ENCODE measurements at places on chromosomes 3 and 15.

GRCh38 chr15:59918994-59919951, 84.8 kb upstream of the FOXB1 start:
- H3K36me3 ChIP-seq: no peaks in the 10 kb centered on the region
- no peak for DNase-seq
- H3K27ac ChIP-seq: no peak overlapping the region
- H3K4me1 ChIP-seq: no peaks in the 10 kb centered on the region
- no peak overlapping the region for H3K4me3 ChIP-seq

- peaks cover 54% of the 10 kb centered on the region for H3K4me1 ChIP-seq
- DNase-seq: no peak
- peak overlapping the region; percentile 63 for H3K4me3 ChIP-seq
- peaks cover 9% of the 10 kb centered on the region for H3K36me3 ChIP-seq
- H3K27ac ChIP-seq: no peak overlapping the region
Measured at GRCh38 chr3:129651435-129652202, 45.1 kb upstream of the PLXND1 start.

- H3K4me3 ChIP-seq: no peak overlapping the region
- peaks cover 8% of the 10 kb centered on the region for H3K4me1 ChIP-seq
- DNase-seq: no peak
Measured at GRCh38 chr15:25426896-25427610, 11.8 kb downstream of the UBE3A start.

DNA sequence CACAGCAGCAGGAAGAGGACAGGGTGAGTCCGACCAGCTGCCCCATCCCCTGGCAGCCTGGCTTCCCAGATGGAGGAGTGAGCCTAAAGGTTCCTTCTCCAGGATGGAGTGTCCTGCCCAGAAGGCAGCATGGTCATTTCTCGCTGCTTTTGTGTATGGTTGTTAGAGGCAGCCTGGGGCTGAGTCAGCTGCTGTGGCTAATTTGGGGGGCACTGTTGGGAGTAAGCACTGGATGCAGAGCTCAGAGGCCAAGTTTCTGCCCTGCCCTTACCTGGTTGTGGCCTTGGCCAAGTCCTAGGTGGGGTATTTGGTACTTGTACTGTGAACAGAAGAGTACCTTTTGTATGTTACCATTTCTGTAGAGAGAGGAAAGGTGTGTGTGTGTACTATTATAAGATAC, 78.6 kb downstream of the ADAMTS7 start:
- no peak overlapping the region for H3K27ac ChIP-seq
- H3K36me3 ChIP-seq: no peaks in the 10 kb centered on the region
- no peak overlapping the region for H3K4me3 ChIP-seq
- no peak for DNase-seq
- peaks cover 16% of the 10 kb centered on the region for H3K27me3 ChIP-seq

GRCh38 chr3:71581457-71582035, 2.0 kb downstream of the FOXP1 start:
- H3K27me3 ChIP-seq: no peaks in the 10 kb centered on the region
- DNase-seq: no peak
- H3K4me3 ChIP-seq: peak overlapping the region; percentile 97
- H3K4me1 ChIP-seq: peaks cover 63% of the 10 kb centered on the region

- peak overlapping the region; percentile 57 for H3K27ac ChIP-seq
- peak; percentile 53 for DNase-seq
Measured at GRCh38 chr15:85667491-85668424, 127.0 kb downstream of the KLHL25 start.

DNA sequence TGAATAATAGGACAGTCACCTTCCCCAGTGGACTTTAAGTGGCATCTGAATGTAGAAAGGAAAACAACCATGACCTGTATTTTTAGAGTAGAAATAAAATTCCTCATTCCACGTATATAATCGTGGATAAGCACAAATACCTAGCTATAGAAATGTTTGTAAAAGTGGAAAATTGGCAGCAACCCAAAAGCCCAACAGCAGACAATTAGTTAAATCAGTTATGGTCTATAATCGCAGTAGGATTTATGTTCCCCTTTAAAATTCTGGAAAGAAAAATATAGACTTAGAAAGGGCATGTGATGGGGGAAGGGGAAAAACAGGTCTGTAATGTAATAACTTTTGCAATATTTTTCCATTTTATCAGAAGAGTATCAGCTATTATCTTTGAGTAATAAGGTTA, 241.9 kb upstream of the ST8SIA2 start:
- H3K27ac ChIP-seq: no peak overlapping the region
- peaks cover 13% of the 10 kb centered on the region for H3K27me3 ChIP-seq
- no peak overlapping the region for H3K4me3 ChIP-seq
- no peaks in the 10 kb centered on the region for H3K36me3 ChIP-seq

GRCh38 chr15:25582886-25583285, 144.1 kb upstream of the UBE3A start:
- no peaks in the 10 kb centered on the region for H3K36me3 ChIP-seq
- no peaks in the 10 kb centered on the region for H3K4me1 ChIP-seq
- no peak overlapping the region for H3K27ac ChIP-seq
- DNase-seq: no peak

DNA sequence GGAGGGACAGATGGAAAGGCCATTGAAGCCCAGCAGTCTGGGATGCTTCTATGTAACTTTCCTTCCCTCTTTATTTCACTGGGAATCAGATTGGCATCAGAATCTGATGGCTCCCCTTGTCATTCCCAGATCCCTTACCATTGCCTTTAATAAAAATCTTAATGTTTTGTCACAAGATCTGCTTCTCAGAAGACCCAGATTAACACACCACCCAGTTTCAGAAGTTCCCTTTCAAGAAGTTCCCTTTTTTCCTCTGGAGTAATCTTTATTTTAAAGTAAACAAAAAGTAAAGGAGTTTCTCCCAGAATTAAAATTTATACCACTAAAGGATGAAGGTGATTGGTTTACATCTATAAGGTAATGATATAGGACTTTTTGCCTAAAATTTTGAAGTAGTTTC, 76.4 kb downstream of the UBR1 start:
- no peak for DNase-seq
- peaks cover 27% of the 10 kb centered on the region for H3K36me3 ChIP-seq
- no peak overlapping the region for H3K4me3 ChIP-seq
- no peaks in the 10 kb centered on the region for H3K27me3 ChIP-seq

GRCh38 chr15:59830873-59831272, 141.8 kb upstream of the BNIP2 start:
- no peaks in the 10 kb centered on the region for H3K27me3 ChIP-seq
- H3K36me3 ChIP-seq: no peaks in the 10 kb centered on the region
- no peaks in the 10 kb centered on the region for H3K4me1 ChIP-seq

DNA sequence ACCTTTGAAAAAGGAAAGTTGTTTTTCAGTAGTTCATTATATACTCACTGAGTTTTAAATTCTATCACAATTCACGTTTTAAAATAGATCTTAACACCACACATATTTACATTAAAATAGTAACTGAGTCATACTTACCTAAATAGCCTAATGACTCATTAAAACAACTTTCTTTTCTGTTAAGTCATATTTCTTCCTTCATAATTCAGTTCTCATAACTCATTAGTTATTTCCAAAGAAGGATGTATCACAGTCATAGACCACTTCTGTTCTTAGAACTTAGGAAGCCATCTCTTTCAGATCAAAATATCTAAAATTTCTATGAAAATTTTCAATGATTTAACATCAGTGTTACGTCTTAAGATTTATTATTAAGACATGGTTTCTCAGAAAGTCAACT, 885.9 kb downstream of the FHIT start:
- H3K27me3 ChIP-seq: no peaks in the 10 kb centered on the region
- no peak for DNase-seq
- no peaks in the 10 kb centered on the region for H3K4me1 ChIP-seq
- no peaks in the 10 kb centered on the region for H3K36me3 ChIP-seq
- no peak overlapping the region for H3K27ac ChIP-seq

GRCh38 chr15:36210426-36210825, 369.0 kb upstream of the CDIN1 start:
- no peaks in the 10 kb centered on the region for H3K36me3 ChIP-seq
- no peak overlapping the region for H3K4me3 ChIP-seq
- no peaks in the 10 kb centered on the region for H3K27me3 ChIP-seq
- no peak overlapping the region for H3K27ac ChIP-seq
- no peak for DNase-seq

GRCh38 chr15:34986771-34987480, 1.2 kb downstream of the ZNF770 start:
- no peaks in the 10 kb centered on the region for H3K36me3 ChIP-seq
- no peak for DNase-seq
- H3K4me1 ChIP-seq: peaks cover 45% of the 10 kb centered on the region

GRCh38 chr3:47870156-47870555, 67.2 kb downstream of the DHX30 start:
- H3K27ac ChIP-seq: no peak overlapping the region
- no peak for DNase-seq
- H3K4me3 ChIP-seq: no peak overlapping the region
- H3K36me3 ChIP-seq: peaks cover 24% of the 10 kb centered on the region

DNA sequence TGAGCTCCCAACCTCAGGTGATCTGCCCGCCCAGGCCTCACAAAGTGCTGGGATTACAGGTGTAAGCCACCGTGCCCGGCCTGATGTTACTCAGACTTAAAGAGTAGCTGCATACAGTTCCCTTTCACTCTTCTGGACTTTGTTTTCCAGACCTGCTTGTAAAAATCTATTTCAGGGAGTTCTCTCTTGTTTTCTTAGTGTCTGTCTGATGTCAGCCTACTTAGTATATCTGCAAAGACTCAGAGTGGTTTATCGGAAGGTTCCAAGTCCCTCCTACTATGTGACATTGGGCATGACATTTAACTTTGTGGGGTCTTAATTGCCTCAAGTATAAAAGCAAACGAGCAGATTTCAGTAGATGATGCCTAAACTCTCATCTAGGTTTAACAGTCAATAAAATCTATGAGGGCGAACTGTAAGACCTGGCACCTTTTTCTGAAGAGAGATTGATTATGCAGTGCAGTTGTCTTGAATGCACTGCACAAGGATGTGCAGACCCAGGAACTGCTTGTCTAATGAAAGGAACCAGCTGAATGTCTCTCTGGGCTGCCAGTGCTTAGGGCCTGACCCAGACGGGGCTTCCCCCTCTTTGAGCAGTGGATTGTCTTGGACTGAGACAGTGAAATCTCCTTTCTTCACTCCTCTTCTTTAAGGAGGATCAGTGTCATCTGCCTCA, 301.4 kb downstream of the PTPRG start:
- no peaks in the 10 kb centered on the region for H3K36me3 ChIP-seq
- H3K4me1 ChIP-seq: no peaks in the 10 kb centered on the region
- no peak overlapping the region for H3K4me3 ChIP-seq
- DNase-seq: no peak
- H3K27me3 ChIP-seq: no peaks in the 10 kb centered on the region
- H3K27ac ChIP-seq: no peak overlapping the region

DNA sequence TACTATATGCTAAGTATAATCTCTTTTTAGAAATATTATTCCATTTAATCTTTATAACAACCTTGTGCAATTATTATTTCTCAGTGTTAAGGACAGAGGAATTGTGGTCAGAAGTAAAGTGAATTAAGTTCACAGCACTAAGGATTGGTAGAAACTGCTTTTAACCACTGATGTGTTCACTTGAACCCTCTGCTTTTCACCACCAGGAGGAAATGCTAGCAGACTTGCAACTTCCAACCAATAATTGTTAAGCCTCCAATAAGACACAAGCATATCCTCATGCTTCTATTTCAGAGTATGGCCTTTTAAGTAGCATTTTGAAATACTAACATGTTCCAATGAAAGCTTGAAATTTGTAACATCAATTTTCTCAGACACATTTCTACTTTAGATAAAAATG, 527.4 kb downstream of the SI start:
- no peaks in the 10 kb centered on the region for H3K27me3 ChIP-seq
- H3K4me3 ChIP-seq: no peak overlapping the region
- no peak overlapping the region for H3K27ac ChIP-seq
- H3K36me3 ChIP-seq: no peaks in the 10 kb centered on the region
- DNase-seq: no peak
- H3K4me1 ChIP-seq: no peaks in the 10 kb centered on the region

DNA sequence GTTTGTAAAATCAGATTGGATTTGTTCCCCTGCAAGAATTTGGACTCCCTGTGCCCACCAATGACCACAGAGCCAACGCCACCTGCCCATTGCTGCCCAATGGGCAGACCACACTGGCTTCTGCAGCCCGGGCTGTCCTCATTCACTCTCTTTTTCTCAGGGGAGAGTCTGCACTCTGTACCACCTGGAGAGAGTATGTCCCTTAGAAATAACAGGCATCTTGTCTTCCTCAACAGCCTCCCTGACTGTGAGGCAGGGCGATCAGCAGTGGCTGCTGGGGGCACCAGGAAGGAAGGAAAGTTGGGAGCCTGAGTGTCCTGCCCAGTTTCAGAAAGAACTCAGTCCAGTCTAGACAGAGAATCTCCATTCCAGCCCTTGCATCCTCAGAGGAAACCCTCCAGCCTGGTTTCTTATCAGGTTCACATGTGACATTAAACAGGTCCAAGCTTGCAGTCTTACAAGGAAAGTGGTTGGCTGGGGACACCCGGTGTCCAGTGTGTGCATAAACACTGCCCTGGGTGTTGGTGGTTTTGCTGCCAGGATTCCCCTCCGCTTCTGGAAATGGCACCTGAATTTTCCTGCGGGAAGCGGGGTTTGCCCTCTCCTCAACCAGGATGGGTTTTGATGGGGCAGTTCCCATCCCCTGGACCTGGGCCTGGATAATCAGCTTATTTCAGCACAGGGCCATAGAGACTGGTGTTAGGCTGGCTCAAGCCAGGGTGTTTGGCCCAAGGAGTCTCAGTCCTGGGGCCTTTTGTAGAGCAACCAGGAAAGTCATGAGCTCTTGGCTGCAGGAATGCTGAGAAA, 37.2 kb downstream of the SSUH2 start:
- peak; percentile 55 for DNase-seq
- H3K27me3 ChIP-seq: no peaks in the 10 kb centered on the region
- no peaks in the 10 kb centered on the region for H3K36me3 ChIP-seq

- no peaks in the 10 kb centered on the region for H3K27me3 ChIP-seq
- peaks cover 28% of the 10 kb centered on the region for H3K4me1 ChIP-seq
- H3K36me3 ChIP-seq: peaks cover 2% of the 10 kb centered on the region
- no peak overlapping the region for H3K4me3 ChIP-seq
Measured at GRCh38 chr3:194466761-194467356, 19.9 kb downstream of the ATP13A3 start.

DNA sequence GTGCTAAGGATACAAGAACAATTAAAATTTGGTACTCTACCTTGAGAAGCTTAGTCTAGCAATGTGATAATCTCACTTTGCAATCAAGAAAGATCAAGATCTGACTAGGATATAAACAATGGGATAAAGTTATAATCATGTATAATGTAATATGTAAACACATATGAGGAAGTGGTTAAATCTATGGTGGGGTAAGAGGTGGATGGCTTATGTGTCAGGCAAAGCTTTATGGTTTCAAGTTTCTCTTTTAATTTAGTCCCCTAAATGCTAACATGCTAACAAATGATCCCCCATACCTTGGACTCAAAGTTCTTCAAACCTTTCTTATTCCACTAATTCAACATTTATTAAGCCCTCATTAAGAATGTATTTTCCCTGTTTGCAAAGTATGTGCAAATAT, 2.5 kb downstream of the RSL24D1 start:
- H3K36me3 ChIP-seq: peaks cover 22% of the 10 kb centered on the region
- H3K27ac ChIP-seq: no peak overlapping the region
- DNase-seq: no peak
- H3K4me1 ChIP-seq: peaks cover 36% of the 10 kb centered on the region
- no peaks in the 10 kb centered on the region for H3K27me3 ChIP-seq

GRCh38 chr15:41811432-41812195, 16.3 kb upstream of the JMJD7 start:
- no peak overlapping the region for H3K27ac ChIP-seq
- H3K36me3 ChIP-seq: 0 out of 3 replicates have a peak, but pooled peaks cover 10% of the 10 kb centered on the region
- peak; percentile 69 for DNase-seq
- no peak overlapping the region for H3K4me3 ChIP-seq

Data from HepG2 (cell line).